DMS153 (cell line): ENCODE measurements at places on chromosomes 7 and 10.

GRCh38 chr7:53531-53930 lies 138.8 kb upstream of the FAM20C start:
- DNase-seq = no peak

- peak; percentile 6 for DNase-seq
These were observed 79.3 kb upstream of the ACBD5 start for GRCh38 chr10:27319752-27320431.

- DNase-seq = no peak
These were observed 135.3 kb upstream of the VWC2 start for GRCh38 chr7:49638166-49638565.

- DNase-seq = peak; percentile 18
These were observed 1.2 kb downstream of the BAG3 start for GRCh38 chr10:119652361-119652730.

DNA sequence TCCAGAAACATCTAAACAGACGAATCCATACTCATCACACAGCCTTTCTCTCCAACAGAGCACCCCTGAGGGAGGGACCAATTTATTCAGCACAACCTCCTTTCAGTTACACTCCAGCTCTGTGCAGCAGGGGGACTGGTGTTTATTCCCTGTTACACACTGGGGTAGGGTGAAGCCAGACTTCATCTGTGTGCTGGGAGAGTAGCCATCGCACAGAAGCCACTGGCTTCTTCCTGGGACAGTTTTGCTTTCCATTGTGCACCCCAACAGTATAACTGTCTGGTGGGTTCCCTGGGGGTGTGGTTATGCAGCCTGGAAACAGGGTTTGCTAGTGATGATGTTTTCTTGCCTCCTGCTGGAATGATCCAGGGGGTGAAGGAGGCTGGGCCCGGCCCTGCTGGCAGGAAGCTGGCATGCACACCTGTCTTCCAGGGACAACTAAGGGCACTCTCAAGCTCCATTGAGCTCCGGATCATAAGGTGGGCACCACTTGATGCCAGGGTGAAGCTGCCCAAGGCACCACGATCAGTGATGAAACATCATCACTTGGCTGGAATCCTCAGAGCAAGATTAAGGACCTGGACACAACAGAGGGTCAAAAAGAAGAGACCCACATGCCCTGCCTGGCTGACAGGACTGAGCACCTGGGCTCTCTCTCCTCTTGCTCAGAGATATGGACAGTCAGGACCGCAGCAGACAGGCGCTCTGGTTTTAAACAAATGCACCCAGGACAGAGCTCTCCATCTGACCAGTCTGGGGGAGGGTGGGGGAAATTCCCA lies 293.2 kb downstream of the GRID1 start:
- DNase-seq = no peak

GRCh38 chr7:135320268-135320667 lies 86.6 kb downstream of the STRA8 start:
- peak; percentile 66 for DNase-seq

GRCh38 chr7:92641921-92642511 lies 51.8 kb upstream of the FAM133B start:
- no peak for DNase-seq
